ENCODE measurements at places on chromosomes 6 and 20.

- DNase-seq: peak; percentile 9
These were observed 94.5 kb downstream of the HTR1B start for GRCh38 chr6:77368660-77369313.

GRCh38 chr6:2197177-2197671 lies 48.2 kb downstream of the GMDS start:
- peak; percentile 68 for DNase-seq

GRCh38 chr20:45413479-45413878 lies 2.5 kb upstream of the PIGT start:
- DNase-seq: no peak

DNA sequence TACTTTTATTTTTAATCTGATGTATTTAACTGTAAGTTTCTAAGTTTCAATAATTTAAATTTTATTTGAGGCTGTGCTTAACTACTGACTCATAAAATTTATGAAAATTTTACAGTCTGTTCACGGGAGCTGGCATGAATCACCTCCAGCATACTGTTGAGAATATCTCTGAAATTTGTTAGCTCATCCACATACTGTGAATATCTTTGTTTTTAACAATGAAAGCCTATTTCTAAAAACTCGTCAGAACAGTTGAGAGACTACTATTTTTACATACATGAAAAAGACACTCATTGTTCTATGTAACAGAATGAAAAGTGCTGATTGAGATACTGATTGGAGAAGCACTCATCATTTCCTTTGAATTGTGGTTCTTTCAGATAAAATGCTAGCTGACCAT lies 749.3 kb downstream of the TENT5A start:
- no peak for DNase-seq

GRCh38 chr6:93407186-93407585 lies 12.2 kb downstream of the EPHA7 start:
- DNase-seq: no peak

DNA sequence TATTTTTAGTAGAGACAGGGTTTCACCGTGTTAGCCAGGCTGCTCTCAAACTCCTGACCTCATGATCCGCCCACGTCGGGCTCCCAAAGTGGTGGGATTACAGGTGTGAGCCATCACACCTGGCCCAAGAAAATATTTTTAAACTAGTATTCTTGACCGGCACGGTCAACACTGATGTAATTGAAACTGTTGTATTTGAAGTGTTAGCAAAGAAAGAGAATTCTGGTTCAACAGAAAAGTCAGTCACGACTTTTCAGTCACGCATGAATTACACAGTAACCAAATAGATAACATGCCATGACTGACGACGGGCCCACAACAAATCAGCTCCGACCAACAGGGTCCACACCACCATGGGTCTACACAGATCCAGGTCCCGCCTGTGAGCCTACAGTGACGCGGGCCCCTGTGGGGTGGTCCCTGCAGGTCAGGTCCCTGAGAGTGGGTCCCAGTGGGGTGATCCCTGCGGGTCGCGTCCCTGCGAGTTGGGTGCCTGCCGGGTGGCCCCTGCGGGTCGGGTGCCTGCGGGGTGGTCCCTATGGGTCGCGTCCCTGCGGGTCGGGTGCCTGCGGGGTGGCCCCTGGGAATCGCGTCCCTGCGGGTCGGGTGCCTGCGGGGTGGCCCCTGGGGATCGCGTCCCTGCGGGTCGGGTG lies 1.0 kb downstream of the GMEB2 start:
- DNase-seq: no peak

- no peak for DNase-seq
These were observed 77.6 kb upstream of the SASH1 start for GRCh38 chr6:148265054-148265453.

DNA sequence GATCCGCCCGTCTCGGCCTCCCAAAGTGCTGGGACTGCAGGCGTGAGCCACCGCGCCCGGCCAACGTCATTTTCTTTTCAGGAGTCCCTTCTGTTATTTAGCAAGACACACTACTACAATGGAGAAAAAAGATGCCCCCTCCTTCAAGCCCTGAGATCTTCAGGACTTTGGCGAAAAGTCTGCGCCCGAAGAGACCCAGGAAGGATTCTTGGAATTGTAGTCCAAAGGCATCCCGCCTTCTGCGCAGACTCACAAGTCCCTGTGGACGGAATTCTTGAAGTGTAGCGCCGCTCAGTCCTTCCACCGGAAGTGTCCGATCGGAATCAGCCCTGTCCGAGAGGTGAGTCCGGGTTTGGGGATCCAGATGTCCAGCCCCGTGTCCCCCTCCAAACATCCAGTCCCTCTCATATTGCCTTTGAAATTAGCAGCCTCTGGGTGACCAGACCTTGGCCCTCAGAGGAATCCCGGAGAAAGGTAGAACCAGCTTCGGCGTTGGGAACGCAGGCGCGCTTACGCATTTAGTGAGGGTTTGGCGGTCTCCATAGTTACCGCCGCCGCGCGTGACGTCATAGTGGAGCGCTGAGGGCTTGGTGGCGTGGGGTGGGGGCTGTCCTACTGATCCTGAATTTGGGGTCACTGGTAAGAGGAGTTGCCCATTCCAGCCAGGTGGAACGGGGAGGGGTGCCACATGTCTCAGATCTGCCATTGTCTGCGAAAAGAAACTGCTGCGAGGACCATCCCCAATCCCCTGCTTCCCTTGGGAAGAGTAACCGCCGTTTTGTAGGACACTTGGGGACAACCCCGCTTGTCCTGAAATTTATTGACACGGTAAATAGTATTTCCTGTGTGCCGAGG lies 490 bp downstream of the ZNF165 start:
- peak; percentile 96 for DNase-seq

GRCh38 chr6:5335020-5335419 lies 73.7 kb downstream of the FARS2 start:
- DNase-seq: no peak

- DNase-seq: no peak
These were observed 103.1 kb upstream of the TBX18 start for GRCh38 chr6:84867521-84867920.

DNA sequence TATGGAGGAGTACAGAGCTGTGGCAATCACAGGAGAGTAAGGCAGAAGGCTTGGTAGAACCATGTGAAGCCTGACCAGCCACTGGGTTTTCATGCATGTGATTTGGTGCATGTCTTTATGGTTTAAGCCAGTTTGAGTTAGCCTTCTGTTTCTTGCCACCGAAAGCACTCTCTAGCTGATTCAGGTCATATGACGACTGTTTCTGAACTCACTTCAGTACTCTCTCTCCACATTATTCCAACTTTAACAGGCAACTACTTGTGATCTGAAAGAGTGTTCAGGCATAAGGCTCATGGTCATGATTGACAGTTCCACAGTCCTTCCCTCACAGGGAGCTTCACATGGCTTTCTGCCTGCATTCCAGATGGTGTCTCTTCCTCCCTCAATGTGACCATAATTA lies 63.3 kb upstream of the TAB2 start:
- DNase-seq: no peak

DNA sequence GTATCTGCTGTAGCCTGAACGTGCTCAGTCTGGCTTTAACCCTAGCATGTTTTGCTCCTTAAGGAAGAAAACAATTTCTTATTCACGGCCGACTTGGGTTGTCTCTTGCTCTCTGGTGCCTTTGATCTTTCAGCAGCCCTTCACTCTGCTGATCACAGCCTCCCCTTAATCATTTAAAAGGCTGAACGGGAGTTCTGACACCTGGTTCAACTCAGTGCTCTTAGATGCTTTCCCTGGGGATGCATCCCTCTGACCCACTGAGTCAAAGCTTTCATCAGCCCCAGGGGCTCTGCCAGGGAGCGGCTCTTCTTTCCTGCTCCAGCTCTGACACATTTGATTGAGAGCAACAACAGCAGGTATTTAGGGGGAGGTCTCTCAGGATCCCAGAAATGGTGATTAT lies 79.0 kb upstream of the FYN start:
- DNase-seq: no peak

DNA sequence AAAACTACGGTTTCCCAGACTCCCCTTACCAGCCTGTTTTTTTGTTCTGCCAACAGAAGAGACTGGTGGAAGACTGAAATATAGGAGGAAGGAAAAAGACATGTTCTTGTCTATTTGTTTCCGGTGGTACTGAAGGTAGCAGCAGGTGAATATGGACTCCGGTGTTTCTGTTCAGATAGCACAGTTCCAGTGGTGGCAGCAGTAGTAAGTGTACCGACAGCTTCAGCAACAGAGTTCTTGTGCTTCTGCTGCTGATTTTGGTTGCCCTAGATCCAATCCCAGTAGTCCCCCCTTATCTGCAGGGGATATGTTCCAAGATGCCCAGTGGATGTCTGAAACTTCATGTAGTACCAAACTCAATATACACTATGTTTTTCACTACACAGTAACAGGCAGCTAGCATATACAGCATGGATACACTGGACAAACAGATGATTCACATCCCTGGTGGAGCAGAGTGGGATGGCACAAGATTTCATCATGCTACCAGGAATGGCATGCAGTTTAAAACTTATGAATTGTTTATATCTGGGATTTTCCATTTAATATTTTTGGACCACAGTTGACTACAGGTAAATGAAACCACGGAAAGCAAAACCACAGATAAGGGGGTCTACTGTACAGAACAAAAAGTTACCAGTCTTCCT lies 301.8 kb downstream of the BTBD9 start:
- DNase-seq: no peak

- no peak for DNase-seq
These were observed 281.5 kb upstream of the QKI start for GRCh38 chr6:163133017-163133416.

DNA sequence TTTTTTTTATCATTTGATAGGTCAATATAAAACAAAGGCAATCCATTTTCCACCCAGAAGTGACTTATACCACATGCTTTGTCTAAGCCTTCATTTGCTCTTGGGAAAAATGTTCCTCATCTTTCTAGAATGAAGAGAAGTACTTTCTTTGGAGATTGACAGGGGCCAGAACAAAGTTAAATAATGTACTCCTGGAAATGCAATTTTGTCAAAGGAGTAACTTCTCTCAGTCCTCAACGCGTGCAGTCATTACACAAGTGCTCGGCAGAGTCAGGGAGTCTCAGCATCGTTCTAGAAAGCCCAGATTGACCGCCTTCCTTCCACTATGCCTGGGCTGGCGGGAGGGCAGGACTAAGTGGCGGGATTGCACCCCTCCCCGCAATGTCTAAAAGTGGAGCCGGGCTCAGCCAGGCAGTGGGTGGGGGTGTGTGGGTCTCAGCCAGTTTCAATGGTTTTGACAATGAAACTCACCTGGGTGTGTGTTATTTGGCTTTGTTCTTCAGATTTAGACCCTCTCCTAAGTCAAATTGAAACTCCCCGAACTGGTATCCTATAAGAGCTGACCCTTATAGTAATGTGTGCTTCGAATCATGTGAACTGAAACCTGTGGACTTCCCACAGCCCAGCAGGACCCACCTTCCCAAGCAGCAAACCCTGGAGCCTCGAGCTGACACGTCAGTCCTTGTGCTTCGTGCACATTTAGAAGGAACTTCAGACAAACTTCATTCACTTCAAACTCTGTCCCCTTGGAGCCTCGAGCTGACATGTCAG lies 63.2 kb upstream of the DUSP22 start:
- no peak for DNase-seq

- DNase-seq: no peak
These were observed 64.5 kb downstream of the CTNNBL1 start for GRCh38 chr20:37758332-37758731.

GRCh38 chr6:15420959-15421438 lies 175.1 kb downstream of the JARID2 start:
- DNase-seq: no peak

DNA sequence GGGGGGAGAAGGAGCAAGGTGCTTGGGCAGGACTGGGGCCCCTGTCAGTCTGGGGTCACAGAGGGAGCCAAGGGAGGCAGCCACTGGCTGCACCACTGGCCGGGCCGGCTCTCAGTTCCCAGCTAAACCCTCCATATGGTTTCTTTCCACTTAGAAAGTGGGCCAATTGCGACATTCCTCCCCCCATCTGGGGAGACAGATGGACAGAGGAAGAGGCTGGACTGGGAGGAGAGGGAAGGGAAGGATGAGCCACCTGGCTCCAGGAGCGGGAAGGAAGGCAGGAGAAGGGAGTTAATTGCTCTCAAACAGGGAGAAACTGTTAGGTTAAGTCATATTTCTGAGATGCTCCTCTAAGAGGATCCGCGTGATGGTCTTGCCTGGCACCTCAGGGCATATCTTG lies 82.2 kb downstream of the GRM4 start:
- DNase-seq: no peak
